ENCODE measurements at places on chromosomes 4 and X.

DNA sequence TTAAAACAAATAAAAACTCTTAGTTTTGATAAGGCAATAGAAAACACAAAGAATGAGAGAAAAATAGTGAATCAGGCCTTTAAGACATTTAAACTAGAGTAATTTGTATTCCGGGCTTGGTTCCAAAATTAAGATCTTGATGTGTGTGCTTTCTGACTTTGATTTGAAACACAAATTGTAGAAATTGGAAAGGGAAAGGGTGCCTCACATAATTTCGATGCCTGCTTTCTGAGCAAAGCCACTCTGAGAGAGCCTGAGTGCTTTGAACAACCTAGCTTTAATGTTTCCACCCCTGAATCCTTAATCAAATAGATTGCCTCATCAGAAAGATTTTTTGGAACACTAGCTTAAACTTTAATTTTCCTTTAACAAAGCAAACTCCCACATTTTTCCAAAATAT lies 666.8 kb downstream of the PCDH18 start:
- DNase-seq = peak; percentile 5

- DNase-seq = peak; percentile 62
Observed at GRCh38 chr4:80931631-80932081, 98.9 kb upstream of the BMP3 start.

- no peak for DNase-seq
Observed at GRCh38 chr4:138460477-138461414, 218.6 kb upstream of the SLC7A11 start.

GRCh38 chr4:145935253-145936141 lies 3.1 kb downstream of the ZNF827 start:
- peak; percentile 37 for DNase-seq

DNA sequence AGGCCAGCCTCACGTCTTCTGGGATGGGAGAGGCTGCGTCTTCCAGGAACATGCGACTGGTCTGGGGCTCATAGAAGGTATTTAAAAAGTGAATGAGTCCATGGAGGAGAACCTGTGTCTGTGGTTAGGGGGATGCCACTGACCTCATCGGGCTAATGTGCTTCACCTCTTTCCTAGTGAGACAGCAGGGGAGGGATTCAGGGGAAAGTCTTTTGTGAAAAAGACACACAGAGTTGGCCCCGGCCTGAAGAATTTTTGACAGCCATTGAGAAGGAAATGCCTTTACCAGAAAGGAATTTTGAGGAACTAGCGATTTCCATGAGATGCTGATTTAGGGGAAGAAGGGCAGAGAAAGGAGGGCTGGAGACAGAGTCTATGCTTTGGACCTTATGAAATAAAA lies 11.0 kb upstream of the C4orf50 start:
- no peak for DNase-seq

- peak; percentile 87 for DNase-seq
Observed at GRCh38 chr4:1683736-1684505, at the start of gene FAM53A. FAM53A (minus strand) TSS chr4:1684313; CDS start chr4:1668741, 15,572 bp downstream.

DNA sequence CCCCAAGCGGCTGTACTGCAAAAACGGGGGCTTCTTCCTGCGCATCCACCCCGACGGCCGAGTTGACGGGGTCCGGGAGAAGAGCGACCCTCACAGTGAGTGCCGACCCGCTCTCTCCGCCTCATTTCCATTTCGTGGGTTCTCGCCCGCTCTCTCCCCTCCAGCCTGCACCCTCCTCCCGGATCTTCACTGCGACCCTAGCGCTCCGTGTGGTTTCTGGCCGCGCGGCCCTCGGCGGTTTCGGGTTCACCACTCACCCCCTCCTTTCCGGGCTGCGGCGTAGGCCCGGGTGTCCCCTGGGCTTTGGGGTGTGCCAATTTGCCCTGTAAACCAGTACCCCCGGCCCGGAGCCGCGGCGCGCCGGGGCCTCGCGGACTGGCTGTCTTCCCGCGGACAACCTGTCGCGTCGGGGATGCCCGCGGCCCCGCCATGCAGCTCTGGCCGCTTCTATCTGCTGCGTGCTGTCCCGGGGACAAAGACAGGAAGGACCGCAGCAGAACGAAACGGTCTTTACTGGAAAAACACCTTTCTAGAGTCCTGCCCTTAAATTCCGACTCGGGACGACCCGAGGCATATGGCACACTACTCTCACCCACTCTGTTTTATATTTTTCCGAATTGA lies 737 bp downstream of the FGF2 start:
- DNase-seq = peak; percentile 50

- DNase-seq = no peak
Observed at GRCh38 chr4:115424852-115425251, 311.4 kb upstream of the NDST4 start.

DNA sequence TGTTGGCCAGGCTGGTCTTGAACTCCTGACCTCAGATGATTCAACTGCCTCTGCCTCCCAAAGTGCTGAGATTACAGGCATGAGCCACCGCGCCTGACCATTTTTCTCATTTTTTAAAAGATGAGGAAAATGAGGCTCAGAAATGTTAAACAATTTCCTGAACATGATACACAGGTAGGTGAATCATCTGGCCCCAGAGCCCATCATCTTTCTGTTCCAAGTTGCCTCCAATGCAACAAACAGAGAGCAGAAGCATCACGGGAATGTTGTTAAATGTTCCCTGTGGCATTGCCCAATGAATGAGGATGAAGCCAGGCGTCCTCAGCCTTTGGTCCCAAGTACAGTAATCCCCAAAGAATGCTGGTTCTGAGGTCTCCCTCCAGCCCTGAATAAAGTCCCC lies 31.3 kb upstream of the ANXA5 start:
- DNase-seq = peak; percentile 97

DNA sequence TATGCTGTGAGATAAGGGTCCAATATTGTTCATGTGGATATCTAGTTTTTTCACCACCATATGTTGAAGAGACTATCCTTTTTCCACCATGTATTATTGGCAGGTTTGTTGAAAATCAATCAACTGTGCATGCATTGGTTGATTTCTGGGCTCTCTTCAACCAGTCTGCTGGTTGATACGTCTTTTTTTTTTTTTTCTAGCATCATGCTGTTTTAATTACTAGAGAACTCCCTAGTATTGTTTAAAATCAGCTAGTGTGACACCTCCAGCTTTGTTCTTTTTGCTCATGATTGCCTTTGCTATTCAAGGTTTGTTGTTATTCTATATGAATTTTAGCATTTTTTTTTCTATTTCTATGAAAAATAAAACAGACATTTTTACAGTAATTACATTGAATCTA lies 123.9 kb downstream of the SLC7A11 start:
- no peak for DNase-seq

Data from fibroblast of skin of right biceps (primary cell).